ENCODE measurements at places on chromosomes 11 and 22. TPM values are rescaled to one million over a fixed set of nuclear protein-coding genes. Genes with fewer than 3 reads are reported as not detected.

ADORA2A gene
- polyA plus RNA-seq = 9.3 TPM

PTGDR2 gene
- 0.19 TPM for polyA plus RNA-seq

CD3G gene
- polyA plus RNA-seq = 0.20 TPM

ANGPTL5 gene
- polyA plus RNA-seq = not detected

LRRC10B gene
- 1.4 TPM for polyA plus RNA-seq
